ENCODE measurements at places on chromosomes 3 and 15. TPM values are rescaled to one million over a fixed set of nuclear protein-coding genes. Genes with fewer than 3 reads are reported as not detected.

GRCh38 chr3:126431103-126431534 is 36.4 kb downstream of the CFAP100 start:
- peaks cover 2% of the 10 kb centered on the region for H3K4me1 ChIP-seq
- H3K27me3 ChIP-seq = no peaks in the 10 kb centered on the region
- no peak overlapping the region for H3K4me3 ChIP-seq
- peak; percentile 12 for DNase-seq
- H3K27ac ChIP-seq = no peak overlapping the region

The CPNE4 gene
- total RNA-seq = not detected

DNA sequence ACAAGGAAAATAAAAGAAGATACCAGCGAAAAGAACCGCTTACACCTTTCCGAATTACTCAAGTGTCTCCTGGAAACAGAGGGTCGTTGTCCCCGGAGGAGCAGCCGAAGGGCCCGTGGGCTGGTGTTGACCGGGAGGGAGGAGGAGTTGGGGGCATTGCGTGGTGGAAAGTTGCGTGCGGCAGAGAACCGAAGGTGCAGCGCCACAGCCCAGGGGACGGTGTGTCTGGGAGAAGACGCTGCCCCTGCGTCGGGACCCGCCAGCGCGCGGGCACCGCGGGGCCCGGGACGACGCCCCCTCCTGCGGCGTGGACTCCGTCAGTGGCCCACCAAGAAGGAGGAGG is 325 bp downstream of the ALCAM start:
- peak; percentile 67 for DNase-seq
- H3K36me3 ChIP-seq = no peaks in the 10 kb centered on the region
- H3K27me3 ChIP-seq = peaks cover 23% of the 10 kb centered on the region
- peak overlapping the region; percentile 94 for H3K27ac ChIP-seq
- peaks cover 44% of the 10 kb centered on the region for H3K4me1 ChIP-seq

The ARGFX gene
- total RNA-seq = not detected

GRCh38 chr3:154990543-154990942 is 89.6 kb upstream of the MME start:
- no peaks in the 10 kb centered on the region for H3K27me3 ChIP-seq
- no peak overlapping the region for H3K27ac ChIP-seq
- H3K4me1 ChIP-seq = no peaks in the 10 kb centered on the region
- H3K4me3 ChIP-seq = no peak overlapping the region

DNA sequence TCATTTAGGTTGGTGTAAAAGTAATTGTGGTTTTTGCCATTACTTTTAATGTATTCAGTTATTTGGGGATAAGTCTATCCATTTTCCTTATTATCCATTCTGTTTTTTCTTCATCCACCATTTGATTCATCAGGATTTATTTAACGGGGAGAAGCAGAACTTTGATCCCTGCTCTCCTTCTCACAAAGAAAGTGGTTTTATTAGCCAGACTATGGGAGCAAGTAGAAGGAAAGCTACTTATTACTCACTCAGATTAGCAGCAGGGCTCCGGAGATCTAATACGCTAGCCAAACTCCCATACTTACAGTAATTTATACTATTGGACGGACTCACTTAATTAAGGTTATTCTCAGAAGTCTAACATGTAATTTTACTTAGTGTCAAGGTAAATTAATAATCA is 14.7 kb upstream of the TMEM87A start:
- no peaks in the 10 kb centered on the region for H3K4me1 ChIP-seq
- H3K36me3 ChIP-seq = peaks cover 18% of the 10 kb centered on the region
- DNase-seq = no peak
- H3K27me3 ChIP-seq = no peaks in the 10 kb centered on the region
- no peak overlapping the region for H3K27ac ChIP-seq

- H3K4me3 ChIP-seq = peak within 1 kb of the TSS; percentile 87
- DNase-seq = peak; percentile 95
- no peaks in the 10 kb centered on the region for H3K27me3 ChIP-seq
- H3K27ac ChIP-seq = peak within 1 kb of the TSS; percentile 92
- H3K36me3 ChIP-seq = no peaks in the 10 kb centered on the region
Observed at GRCh38 chr3:183635431-183636220, at the start of gene KLHL24. TSS of gene KLHL24 (plus strand) at chr3:183635623. CDS start at chr3:183650357, 14,734 bp downstream.

The SLC9C1 gene
- not detected for total RNA-seq

DNA sequence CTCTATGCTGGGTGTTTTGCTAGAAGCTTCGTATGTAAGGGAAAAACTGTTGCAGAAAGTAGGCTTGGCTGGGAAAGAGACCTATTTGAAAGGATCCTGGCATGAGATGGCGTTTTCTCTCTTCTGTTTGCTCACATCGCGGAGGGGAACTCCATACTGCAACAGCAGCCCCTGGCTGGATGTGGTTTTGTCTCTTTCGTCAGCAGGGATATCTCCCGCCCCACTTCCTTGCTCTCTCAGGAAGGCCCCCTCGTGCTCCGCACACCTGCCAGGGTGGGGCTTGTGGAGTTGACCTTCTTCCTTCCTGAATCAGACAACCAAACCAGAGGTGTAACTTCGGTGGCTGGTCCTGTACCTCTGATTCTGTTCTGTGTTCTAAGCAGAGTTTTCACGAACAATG is 26.4 kb upstream of the MYZAP start:
- peaks cover 6% of the 10 kb centered on the region for H3K27me3 ChIP-seq
- H3K4me1 ChIP-seq = peaks cover 35% of the 10 kb centered on the region
- peak; percentile 50 for DNase-seq
- H3K4me3 ChIP-seq = no peak overlapping the region
- H3K27ac ChIP-seq = no peak overlapping the region

GRCh38 chr15:79595995-79596622 is 164.0 kb downstream of the MINAR1 start:
- H3K4me3 ChIP-seq = no peak overlapping the region
- H3K4me1 ChIP-seq = no peaks in the 10 kb centered on the region
- peak; percentile 80 for DNase-seq
- no peaks in the 10 kb centered on the region for H3K36me3 ChIP-seq
- no peak overlapping the region for H3K27ac ChIP-seq
- H3K27me3 ChIP-seq = peaks cover 25% of the 10 kb centered on the region

DNA sequence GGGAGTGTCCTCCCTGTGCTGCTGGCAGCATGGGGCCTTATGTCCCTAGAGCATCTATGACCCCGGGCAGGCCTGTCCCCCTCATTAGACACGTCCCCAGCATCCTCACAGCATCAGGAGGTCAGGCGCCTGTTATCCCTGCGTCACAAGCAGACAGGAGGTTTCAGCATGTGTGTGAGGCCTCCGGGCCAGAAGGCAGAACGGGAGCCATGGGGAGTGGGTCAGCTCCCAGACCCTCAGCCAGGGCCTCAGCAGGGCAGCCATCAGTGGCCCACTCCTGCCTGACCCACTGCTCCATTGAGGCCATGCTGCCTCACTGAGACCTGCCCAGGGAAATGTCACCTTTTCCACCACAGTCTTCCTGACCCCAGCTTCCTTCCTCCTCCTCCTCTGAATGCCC is 71.6 kb downstream of the DNAJB8 start:
- no peak overlapping the region for H3K4me3 ChIP-seq
- no peaks in the 10 kb centered on the region for H3K36me3 ChIP-seq
- no peak for DNase-seq

DNA sequence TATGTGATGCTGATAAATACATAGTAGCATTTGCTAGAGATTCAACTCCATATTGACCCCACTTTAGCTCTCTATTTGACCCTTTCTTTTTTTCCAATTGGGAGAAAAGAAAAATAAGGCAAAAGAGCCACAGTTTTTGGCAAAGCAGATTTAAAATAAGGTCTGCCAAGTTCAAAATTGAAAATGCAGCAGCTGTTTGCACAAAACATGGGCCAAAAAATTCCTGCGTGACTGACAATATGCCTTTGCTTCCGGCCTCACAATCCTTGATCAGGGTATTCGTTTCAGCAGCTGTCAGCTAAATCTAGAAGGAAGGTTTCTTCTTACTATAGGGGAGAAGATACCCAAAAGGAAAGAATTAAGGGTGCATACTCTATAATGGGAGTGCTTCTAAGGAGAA is 563.5 kb upstream of the CCDC54 start:
- H3K27ac ChIP-seq = no peak overlapping the region
- no peaks in the 10 kb centered on the region for H3K36me3 ChIP-seq
- no peak overlapping the region for H3K4me3 ChIP-seq
- no peaks in the 10 kb centered on the region for H3K4me1 ChIP-seq
- no peaks in the 10 kb centered on the region for H3K27me3 ChIP-seq
- DNase-seq = no peak

- no peaks in the 10 kb centered on the region for H3K36me3 ChIP-seq
- peak; percentile 58 for DNase-seq
- peak overlapping the region; percentile 69 for H3K27ac ChIP-seq
Observed at GRCh38 chr3:184524981-184525336, 36.6 kb upstream of the EPHB3 start.

GRCh38 chr3:111324151-111324550 is 217.8 kb upstream of the CD96 start:
- peak overlapping the region; percentile 75 for H3K27ac ChIP-seq
- H3K36me3 ChIP-seq = no peaks in the 10 kb centered on the region
- peak overlapping the region; percentile 18 for H3K4me3 ChIP-seq
- H3K4me1 ChIP-seq = peaks cover 34% of the 10 kb centered on the region

DNA sequence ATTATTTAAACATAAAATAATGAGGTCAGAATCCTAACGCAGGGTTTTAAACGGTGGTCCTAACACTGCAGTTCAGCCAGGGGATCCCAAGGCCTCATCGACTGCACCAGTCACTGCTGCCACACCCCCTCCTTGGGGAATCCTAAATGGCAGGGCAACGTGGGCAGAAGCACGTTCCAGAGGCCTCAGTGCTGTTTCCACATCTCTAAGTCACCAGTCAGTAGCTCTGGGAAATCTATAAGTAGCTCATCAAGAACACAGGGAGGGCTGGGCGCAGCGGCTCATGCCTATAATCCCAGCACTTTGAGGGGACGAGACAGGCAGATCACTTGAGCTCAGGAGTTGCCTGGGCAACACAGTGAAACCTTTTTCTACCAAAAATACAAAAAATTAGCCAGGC is 47.5 kb downstream of the PRTG start:
- DNase-seq = no peak
- no peak overlapping the region for H3K27ac ChIP-seq
- H3K27me3 ChIP-seq = peaks cover 3% of the 10 kb centered on the region
- H3K4me3 ChIP-seq = no peak overlapping the region

GRCh38 chr3:71825551-71826283 is 40.8 kb upstream of the PROK2 start:
- no peaks in the 10 kb centered on the region for H3K36me3 ChIP-seq
- H3K4me3 ChIP-seq = no peak overlapping the region
- no peak overlapping the region for H3K27ac ChIP-seq
- no peaks in the 10 kb centered on the region for H3K27me3 ChIP-seq
- H3K4me1 ChIP-seq = peaks cover 4% of the 10 kb centered on the region

GRCh38 chr3:120683213-120683612 is 1.2 kb upstream of the HGD start:
- no peaks in the 10 kb centered on the region for H3K27me3 ChIP-seq
- H3K4me3 ChIP-seq = no peak overlapping the region
- no peak overlapping the region for H3K27ac ChIP-seq
- DNase-seq = no peak
- no peaks in the 10 kb centered on the region for H3K36me3 ChIP-seq

DNA sequence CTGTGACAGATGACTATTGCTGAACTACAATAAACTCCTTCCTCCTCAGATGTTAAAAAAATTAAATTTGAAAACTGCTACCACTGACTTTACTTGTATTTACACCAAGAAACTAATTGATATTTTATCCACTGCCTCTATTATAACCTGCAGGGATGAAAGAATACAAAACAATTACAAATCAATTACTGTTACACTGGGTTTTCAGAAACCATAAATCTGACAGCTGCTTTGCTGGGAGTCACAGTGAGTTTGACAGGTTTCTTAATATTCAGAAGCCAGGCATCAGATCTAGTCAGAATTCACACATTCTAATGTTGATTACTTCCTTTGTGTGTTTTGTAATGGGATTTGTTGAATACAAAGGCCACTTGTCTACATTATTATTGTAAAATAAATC is 252.6 kb upstream of the MRPL3 start:
- peaks cover 23% of the 10 kb centered on the region for H3K27me3 ChIP-seq
- no peak overlapping the region for H3K27ac ChIP-seq
- H3K4me3 ChIP-seq = no peak overlapping the region
- no peaks in the 10 kb centered on the region for H3K36me3 ChIP-seq

DNA sequence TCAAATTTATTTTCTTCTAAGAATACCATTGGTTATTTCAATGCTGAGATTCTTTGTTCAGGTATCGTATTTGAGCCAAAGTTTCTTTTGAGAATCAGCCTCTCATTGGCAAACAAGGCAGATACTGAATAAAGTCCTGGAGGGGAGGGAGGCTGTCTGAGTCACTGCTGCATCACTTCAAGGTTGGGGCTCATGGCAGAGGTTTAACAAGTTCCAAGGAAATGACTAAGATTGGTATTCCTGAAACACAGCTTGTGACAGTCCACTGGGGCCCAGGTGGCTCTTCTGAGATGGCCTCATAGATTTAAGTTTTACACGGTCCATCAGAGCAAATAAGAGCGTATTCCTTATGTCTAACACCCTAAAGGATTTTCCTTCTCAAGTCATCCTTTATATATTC is 213.8 kb upstream of the STAC start:
- H3K4me1 ChIP-seq = no peaks in the 10 kb centered on the region
- H3K36me3 ChIP-seq = no peaks in the 10 kb centered on the region
- no peak overlapping the region for H3K27ac ChIP-seq
- no peak overlapping the region for H3K4me3 ChIP-seq
- no peak for DNase-seq

GRCh38 chr3:52469001-52469400 is 13.6 kb downstream of the NISCH start:
- peaks cover 2% of the 10 kb centered on the region for H3K4me1 ChIP-seq
- H3K36me3 ChIP-seq = peaks cover 14% of the 10 kb centered on the region
- DNase-seq = no peak
- no peak overlapping the region for H3K27ac ChIP-seq
- no peak overlapping the region for H3K4me3 ChIP-seq
- no peaks in the 10 kb centered on the region for H3K27me3 ChIP-seq

The CAPN3 gene
- 2.7 TPM for total RNA-seq
